Foreskin keratinocyte (primary cell): ENCODE measurements at places on chromosomes 16 and 17. TPM values are rescaled to one million over a fixed set of nuclear protein-coding genes. Genes with fewer than 3 reads are reported as not detected.

- DNase-seq: no peak
Measured at GRCh38 chr17:2398655-2399571, 1.9 kb downstream of the MNT start.

DNA sequence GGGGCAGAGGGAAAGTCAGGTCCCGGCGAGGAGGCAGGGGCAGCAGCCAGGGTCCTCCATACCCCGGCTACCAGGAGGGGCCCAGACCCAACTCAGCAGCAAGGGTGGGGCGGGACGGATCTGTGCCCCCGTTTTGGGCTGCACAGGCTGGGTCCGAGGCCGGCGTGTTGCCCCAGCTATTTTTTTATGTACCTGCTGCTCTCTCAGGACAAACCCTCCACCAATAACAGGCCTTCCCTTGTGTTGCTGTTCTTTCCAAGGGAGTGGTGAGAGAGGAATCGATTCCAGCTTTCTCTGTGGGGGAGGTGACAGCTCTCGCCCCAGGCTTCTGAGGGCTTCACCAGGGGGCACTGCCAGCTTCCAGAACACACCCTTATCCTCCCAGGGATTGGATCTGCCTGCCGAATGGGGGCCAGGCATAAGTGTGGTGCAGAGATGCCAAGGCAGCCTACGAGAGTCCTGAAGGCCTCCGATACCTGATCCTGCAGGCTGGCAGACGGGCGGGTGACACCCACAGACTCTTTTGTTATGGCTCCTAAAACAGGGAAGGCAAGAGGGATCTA lies 22.3 kb downstream of the RTN4RL1 start:
- no peak for DNase-seq

- DNase-seq: peak; percentile 18
Measured at GRCh38 chr17:9971991-9972390, 66.9 kb upstream of the RCVRN start.

GRCh38 chr16:1300664-1301476 lies 8.6 kb upstream of the UBE2I start:
- DNase-seq: no peak

- DNase-seq: no peak
Measured at GRCh38 chr16:72188541-72188940, 16.6 kb upstream of the PMFBP1 start.

DNA sequence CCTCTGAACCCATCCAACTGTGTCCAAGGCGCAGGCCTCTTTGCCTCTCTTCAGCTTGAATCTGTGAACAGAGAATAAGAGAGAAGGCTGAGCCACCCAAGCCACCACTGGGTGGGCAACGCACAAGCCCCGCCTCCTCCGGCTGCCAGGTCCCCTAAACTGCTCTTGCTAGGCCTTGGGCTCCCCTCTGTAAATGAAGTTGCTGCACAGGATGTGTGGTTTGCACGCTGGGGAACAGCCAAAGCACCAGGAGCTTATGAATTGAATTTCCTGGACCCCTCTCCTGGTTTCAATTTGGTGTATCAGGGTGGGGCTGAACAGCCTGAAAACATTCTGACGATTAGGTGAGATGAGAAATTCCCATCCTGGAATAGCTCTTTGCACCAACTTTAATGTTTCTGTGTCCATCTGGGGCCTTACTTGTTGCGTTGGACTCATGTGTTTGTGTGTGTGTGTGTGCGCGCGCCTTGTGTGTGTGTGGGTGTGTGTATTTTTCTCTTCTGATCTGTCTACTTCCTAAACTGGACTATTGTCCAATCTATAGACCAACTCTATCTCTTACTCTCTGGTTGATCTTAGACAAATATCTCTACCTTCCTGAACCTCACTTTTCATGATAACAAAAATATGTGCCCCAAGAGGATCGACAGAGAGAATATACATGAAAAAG lies 2.3 kb downstream of the CCL1 start:
- no peak for DNase-seq

GRCh38 chr16:75957870-75958269 lies 231.6 kb upstream of the CPHXL start:
- DNase-seq: no peak

TAT gene
- polyA plus RNA-seq: not detected in 2 replicates

FAM171A2 gene
- 0.98 and 1.3 TPM in 2 replicates for polyA plus RNA-seq

PRAC2 gene
- polyA plus RNA-seq: not detected in 2 replicates

HLF gene
- polyA plus RNA-seq: not detected in 2 replicates

CLEC18B gene
- polyA plus RNA-seq: 0.14 and 0.28 TPM in 2 replicates
